ENCODE measurements at places on chromosomes 12 and 14.

GRCh38 chr12:107558141-107558815, 127.3 kb upstream of the PWP1 start:
- DNase-seq: no peak

GRCh38 chr14:44662250-44662891, 155.3 kb upstream of the FSCB start:
- DNase-seq: no peak

- DNase-seq: no peak
These were observed 24.9 kb downstream of the FCF1 start for GRCh38 chr14:74737753-74738325.

DNA sequence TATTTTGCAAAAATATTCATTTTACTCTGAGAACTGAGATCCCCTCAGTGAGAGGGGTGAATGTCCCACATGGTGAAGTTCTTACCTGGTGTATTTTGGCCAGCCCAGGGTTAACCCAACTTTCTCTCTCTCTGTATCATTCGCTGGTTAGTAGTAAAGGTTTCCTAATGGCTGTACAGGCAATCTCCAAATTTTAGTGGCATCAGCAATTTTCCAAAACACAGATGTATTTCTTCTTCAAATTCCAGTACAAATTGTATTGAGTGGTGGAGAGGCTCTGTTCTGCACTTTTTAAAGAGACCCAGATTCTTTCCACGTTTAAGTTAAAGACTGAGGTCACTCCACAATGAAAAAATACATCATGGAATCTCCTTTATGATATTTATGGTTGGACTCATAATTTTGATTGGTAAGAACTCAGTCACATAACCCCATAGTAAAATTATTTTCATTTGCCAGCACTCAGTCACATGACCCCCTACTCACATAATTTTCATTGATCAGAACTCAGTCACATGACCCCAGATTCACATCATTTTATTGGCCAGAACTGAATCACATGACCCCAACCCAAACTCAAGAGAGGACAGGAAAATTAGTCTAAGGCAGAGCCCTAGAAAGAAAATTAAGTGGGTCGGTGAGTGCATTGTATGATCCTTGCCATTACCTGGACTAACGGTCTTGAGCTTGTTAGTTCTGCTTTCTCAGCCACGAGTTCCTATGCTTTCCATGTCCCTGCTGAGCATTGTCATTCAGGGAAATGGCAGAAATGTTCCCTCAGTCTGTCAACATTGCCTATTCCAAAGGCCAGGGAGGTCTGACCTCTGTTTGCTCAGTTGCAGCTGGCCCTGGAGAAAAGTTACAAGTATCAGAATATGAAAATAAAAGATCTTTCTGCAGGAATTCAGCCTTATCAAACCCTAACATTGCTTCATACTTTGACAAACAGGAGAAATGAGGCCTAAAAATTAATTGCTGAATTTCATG, 1536.2 kb downstream of the AACS start:
- DNase-seq: no peak

DNA sequence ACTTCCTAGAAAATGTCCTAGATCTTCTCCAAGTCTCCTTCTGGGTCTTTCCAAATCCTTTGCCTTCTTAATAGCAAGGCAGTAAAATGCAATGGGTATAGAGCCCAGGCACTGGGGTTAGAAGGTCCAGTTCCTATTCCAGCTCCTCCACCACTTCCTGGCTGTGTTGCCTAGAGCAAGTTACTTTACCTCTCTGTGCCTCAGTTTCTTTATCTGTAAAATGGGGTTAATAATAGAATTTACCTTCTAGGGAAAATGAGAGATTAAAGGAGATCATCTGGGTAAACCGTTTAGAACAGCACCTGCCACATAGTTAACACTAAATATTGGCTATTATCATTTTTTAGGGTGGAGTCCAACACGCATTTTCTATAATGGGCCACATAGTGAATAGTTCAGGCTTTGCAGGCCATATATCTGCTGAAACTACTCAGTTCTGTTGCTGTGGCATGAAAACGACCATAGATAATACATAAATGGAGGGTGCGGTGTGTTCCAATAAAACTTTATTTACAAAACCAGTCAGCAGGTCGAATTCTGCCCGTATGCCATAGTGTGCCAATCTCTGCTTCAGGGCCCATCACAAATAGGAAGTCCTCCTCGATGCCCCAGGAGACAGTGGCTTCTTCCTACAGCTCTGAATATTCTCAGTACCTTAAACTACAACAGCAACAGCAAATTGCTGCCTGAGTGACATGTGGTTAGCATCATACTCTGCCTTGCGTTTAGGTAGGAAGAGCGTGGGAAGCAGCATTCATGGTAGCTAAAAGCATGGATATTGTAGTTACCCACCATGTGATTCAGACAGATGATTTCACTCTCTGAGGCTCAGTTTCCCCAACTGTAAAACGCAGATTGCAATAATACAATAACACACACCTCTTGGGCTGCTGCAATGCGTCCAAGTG, 60.9 kb downstream of the SVOP start:
- DNase-seq: no peak
